ENCODE measurements at places on chromosomes 5 and 9. TPM values are rescaled to one million over a fixed set of nuclear protein-coding genes. Genes with fewer than 3 reads are reported as not detected.

Gene SPATA31A3
- total RNA-seq = not detected

Gene KCNN2
- 0.57 TPM for total RNA-seq

Gene IL5
- not detected for total RNA-seq

Gene NEURL1B
- total RNA-seq = 2.5 TPM

Gene MIGA2
- 42.3 TPM for total RNA-seq

Gene MARCOL
- total RNA-seq = not detected

Gene MEIKIN
- not detected for total RNA-seq

Gene PPP3R2
- total RNA-seq = not detected

Gene SPATA31E1
- total RNA-seq = not detected

Gene SLC24A2
- not detected for total RNA-seq

Gene NNT
- 58.2 TPM for total RNA-seq

Gene RHOBTB3
- 39.0 TPM for total RNA-seq

Gene FCN2
- 1.8 TPM for total RNA-seq

Gene ZNF462
- 31.8 TPM for total RNA-seq

Gene PLAC8L1
- total RNA-seq = 1.0 TPM

- H3K27me3 ChIP-seq = no peaks in the 10 kb centered on the region
- no peaks in the 10 kb centered on the region for H3K36me3 ChIP-seq
- H3K27ac ChIP-seq = no peak overlapping the region
- H3K4me1 ChIP-seq = no peaks in the 10 kb centered on the region
These were observed 6.7 kb downstream of the GLRA1 start for GRCh38 chr5:151917904-151918303.

DNA sequence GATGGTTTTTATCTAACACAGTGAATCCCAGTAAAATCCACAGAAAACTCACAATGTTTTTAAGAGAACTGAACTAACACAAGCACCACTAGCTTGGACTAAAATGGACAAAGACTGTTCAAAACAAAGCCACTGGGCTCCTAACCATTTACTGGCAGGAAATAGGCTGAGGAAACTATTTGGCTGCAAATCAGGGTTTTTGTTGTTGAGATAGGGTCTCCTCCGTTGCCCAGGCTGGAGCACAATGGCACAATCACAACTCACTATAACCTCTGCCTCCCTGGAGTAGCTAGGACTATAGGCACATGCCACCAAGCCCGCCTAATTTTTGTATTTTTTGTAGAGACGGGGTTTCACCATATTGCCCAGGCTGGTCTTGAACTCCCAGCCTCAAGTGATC lies 99.7 kb downstream of the THBS4 start:
- H3K4me3 ChIP-seq = no peak overlapping the region
- H3K27ac ChIP-seq = peak overlapping the region; percentile 87
- H3K4me1 ChIP-seq = no peaks in the 10 kb centered on the region
- H3K27me3 ChIP-seq = no peaks in the 10 kb centered on the region
- H3K36me3 ChIP-seq = no peaks in the 10 kb centered on the region

DNA sequence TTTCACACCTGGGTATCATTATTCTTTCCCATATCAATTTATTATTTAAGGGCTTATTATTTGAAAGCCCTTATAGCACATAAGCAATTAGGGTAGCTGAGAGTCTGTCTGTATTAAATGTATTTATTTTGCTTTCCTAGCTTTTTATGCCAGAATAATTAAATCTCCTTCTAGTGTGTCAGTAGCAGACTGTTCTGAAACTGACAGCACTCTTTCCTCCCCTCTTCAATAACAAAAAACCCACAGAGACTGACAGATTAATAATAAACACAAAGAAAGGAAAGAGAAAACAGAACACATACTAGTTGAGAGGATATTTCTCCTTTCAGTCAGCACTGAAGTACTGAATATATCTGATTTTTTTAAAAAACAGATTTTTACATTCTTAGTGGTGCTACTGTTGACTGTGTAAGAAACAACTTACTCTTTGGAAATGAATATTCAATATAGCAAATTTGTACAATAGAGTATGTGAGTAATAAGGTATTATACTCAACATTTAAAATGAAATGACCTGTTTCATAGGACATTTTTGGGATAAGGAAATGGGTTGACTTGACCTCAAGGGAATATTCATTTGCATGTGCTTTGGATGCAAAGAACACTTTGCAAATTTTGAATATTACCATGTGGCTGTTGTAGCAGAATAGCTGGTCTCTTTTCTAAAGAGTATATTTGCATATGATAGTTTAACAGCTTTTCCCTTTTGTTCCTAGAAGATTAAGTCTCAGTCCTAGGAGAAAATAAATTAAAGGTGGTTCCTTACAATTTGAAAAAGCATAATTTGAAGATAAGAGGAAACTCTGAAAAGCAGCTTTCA lies 208.3 kb downstream of the SPATA31D1 start:
- no peaks in the 10 kb centered on the region for H3K4me1 ChIP-seq
- H3K27me3 ChIP-seq = no peaks in the 10 kb centered on the region
- no peak overlapping the region for H3K4me3 ChIP-seq

- H3K4me1 ChIP-seq = no peaks in the 10 kb centered on the region
- no peaks in the 10 kb centered on the region for H3K36me3 ChIP-seq
- DNase-seq = no peak
These were observed 803.6 kb downstream of the NR2F1-AS1 start for GRCh38 chr5:92777421-92777820.

- DNase-seq = no peak
- no peaks in the 10 kb centered on the region for H3K27me3 ChIP-seq
- peaks cover 4% of the 10 kb centered on the region for H3K4me1 ChIP-seq
- H3K27ac ChIP-seq = no peak overlapping the region
These were observed 12.3 kb downstream of the ARSB start for GRCh38 chr5:78972654-78973428.

DNA sequence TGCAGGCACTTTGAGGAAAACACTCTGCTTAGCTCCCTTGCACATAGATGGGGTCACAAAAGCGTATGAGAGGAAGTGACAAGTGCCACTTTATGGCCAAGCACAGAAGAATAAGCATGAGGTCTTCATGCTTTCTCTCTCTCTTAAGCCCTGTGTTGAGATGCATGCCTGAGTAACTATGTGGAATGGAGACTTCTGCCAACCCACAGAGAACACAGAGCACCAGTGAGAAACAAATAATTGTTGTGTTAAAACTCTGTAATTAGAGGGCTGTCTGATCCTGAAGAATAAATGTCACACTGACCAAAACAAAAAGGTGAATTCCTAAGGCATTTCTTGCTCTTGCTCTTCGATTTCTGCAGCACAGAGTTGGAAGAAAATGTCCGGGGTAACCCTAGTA lies 488.5 kb downstream of the CTNND2 start:
- H3K36me3 ChIP-seq = no peaks in the 10 kb centered on the region
- no peaks in the 10 kb centered on the region for H3K4me1 ChIP-seq
- H3K4me3 ChIP-seq = no peak overlapping the region
- no peak for DNase-seq
- H3K27me3 ChIP-seq = no peaks in the 10 kb centered on the region

DNA sequence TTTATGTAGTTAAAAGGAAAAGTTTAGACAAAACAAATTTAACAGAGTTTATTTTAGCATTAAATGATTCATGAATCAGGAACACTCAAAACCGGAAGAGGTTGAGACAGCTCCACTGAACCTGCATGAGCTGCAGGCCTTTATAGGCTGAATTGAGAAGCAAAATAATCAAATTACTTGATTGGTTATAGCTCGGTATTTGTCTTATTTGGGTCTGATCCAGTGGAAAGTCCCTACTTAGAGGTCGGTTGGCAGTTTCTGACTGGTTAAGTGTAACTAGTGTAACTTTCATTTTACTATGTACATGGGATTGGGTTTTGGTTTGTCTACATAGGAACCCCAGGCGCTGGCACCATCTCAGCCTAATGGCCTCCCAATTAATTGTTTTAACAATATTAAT lies 74.1 kb upstream of the PIK3R1 start:
- no peak overlapping the region for H3K4me3 ChIP-seq
- DNase-seq = no peak
- no peak overlapping the region for H3K27ac ChIP-seq
- no peaks in the 10 kb centered on the region for H3K27me3 ChIP-seq

- no peak for DNase-seq
- no peaks in the 10 kb centered on the region for H3K27me3 ChIP-seq
- peaks cover 11% of the 10 kb centered on the region for H3K4me1 ChIP-seq
- no peaks in the 10 kb centered on the region for H3K36me3 ChIP-seq
- no peak overlapping the region for H3K4me3 ChIP-seq
These were observed 103.0 kb downstream of the SPATA31D1 start for GRCh38 chr9:82091610-82092009.

DNA sequence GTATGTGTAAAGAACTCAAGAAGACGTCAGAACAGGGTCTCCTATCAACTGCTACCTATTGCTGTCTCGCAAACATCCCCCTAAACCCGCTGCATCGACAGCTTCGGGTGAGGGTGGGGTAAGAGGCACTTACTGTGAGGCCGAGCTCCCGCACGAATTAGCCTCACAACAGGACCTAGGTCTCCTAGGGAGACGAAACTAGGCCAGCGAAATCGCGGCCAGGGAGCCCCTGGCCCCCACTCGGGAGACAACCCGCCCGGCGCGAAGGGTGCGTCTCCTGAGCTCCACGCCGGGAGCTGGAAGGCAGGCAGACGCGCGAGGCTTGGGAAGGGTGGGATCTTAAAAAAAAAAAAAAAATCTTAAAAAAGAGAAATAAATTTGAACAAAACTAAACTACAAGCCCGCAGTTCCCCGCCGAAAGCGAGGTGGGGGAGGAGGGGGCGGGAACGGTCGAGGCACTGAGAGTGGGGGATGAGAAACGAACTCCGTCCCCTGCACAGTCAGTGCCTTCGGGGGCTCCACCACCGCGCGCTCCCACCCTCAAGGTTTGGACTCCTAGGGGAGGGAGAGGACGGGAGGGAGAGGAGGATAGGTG lies 33.0 kb upstream of the NFIB start:
- no peaks in the 10 kb centered on the region for H3K4me1 ChIP-seq
- H3K27ac ChIP-seq = no peak overlapping the region
- H3K4me3 ChIP-seq = peak overlapping the region; percentile 45
- peaks cover 99% of the 10 kb centered on the region for H3K27me3 ChIP-seq

DNA sequence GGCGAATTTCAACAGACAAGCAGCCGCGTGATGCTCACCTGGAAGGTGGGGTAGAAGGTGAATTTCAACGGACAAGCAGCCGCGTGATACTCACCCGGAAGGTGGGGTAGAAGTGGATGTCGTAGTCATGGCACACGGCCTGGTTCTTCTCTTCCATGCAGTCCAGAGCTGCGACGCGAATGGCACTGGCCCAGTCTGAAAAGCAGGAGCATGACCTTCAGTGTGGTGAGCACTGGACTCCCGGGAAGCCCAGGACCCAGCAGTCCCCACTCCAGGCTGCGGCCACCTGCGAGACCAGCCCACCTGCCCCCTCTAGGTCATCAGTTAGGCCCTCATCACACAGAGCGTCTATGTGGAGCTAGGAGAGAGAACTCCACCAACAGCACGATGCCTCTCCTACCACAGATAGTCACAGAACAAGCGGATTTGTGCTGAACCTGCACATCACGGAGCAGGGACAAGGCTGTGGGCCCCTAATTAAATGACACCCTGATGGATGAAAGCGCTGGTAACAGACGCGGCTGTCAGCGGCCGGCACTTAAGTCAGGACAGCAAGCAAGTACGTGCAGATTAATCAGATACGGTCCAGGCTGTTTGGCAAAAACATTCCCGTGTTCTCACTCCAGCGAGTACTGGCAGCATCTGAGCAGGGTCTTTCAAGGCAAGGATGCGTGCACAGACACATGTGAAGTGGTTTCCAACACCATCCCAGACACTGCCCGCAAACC lies 18.8 kb downstream of the QSOX2 start:
- H3K4me3 ChIP-seq = no peak overlapping the region
- no peak overlapping the region for H3K27ac ChIP-seq
- H3K36me3 ChIP-seq = peaks cover 71% of the 10 kb centered on the region
- H3K4me1 ChIP-seq = peaks cover 94% of the 10 kb centered on the region
- H3K27me3 ChIP-seq = no peaks in the 10 kb centered on the region

- DNase-seq = no peak
- no peak overlapping the region for H3K4me3 ChIP-seq
- no peaks in the 10 kb centered on the region for H3K4me1 ChIP-seq
These were observed 116.8 kb upstream of the COX7C start for GRCh38 chr5:86500947-86501346.

GRCh38 chr5:36606428-36607113 lies at the start of gene SLC1A3:
SLC1A3 (plus strand) TSS chr5:36606606; CDS start chr5:36608424, 1,818 bp downstream.
- peaks cover 8% of the 10 kb centered on the region for H3K4me1 ChIP-seq
- peak within 1 kb of the TSS; percentile 70 for H3K4me3 ChIP-seq
- no peak within 1 kb of the TSS for H3K27ac ChIP-seq

DNA sequence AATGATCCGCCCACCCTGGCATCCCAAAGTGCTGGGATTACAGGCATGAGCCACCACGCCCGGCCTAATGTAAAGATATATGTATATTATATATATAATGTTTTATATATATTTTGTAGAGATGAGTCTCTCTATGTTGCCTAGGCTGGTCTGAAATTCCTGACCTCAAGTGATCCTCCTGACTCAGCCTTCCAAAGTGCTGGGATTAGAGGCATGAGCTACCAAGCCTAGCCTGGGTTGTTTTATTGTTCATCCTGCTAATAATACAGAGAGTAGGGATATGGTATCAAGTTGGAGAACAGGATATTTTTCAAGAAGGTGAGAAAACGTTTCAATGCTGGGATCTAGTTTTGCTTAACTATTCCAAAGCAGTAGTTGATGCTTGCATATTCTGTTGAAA lies 2.9 kb downstream of the SEC24A start:
- H3K4me3 ChIP-seq = no peak overlapping the region
- no peak overlapping the region for H3K27ac ChIP-seq
- H3K27me3 ChIP-seq = no peaks in the 10 kb centered on the region
- no peak for DNase-seq
- no peaks in the 10 kb centered on the region for H3K36me3 ChIP-seq
- H3K4me1 ChIP-seq = peaks cover 63% of the 10 kb centered on the region

DNA sequence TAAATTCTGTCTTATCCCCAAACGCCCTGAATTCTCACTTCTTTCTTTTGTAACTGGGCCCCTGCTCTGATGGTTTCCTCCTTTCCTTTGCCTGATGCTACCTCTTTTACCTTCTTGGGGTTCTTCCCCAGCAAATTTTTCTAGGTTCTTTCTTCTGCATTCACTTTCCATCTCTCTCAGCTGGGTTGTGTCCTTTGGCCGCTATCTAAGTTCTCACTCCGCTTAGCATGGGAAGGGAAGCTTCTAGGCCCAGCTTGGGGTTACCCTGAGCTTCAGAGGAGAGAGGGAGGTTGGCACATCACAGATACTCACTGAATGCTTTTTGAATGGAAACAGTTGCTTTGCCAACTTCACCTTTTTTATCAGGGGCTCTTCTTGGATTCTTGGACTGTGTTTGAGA lies 17.0 kb downstream of the PALM2AKAP2 start:
- no peak for DNase-seq
- no peak overlapping the region for H3K27ac ChIP-seq
- H3K4me1 ChIP-seq = no peaks in the 10 kb centered on the region
- H3K27me3 ChIP-seq = no peaks in the 10 kb centered on the region
- H3K36me3 ChIP-seq = no peaks in the 10 kb centered on the region
- no peak overlapping the region for H3K4me3 ChIP-seq

DNA sequence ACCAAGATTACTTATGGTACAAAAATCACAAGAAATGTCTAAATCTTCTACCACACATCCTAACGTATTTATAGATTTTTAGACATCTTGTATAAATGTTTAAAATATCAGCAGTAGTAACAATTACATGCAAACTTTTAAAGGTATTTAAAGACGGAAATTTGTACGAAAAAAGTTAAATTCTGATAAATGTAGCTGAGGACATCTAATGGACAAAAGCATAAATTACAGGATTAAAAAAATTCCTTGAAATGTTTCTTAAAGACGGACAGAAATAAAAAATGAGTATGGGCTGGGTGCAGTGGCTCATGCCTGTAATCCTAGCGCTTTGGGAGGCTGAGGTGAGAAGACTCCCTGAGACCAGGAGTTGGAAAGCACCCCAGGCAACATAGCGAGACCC lies 15.8 kb downstream of the ERCC8 start:
- H3K27me3 ChIP-seq = no peaks in the 10 kb centered on the region
- H3K4me1 ChIP-seq = no peaks in the 10 kb centered on the region
- peaks cover 49% of the 10 kb centered on the region for H3K36me3 ChIP-seq
- H3K27ac ChIP-seq = no peak overlapping the region
- H3K4me3 ChIP-seq = no peak overlapping the region

Measured in spleen (tissue), 13 donors.